ENCODE measurements at places on chromosomes 6 and 20.

GRCh38 chr6:133108419-133108818, 132.7 kb upstream of the EYA4 start:
- DNase-seq: no peak

GRCh38 chr20:53245574-53245973, 273.4 kb downstream of the TSHZ2 start:
- no peak for DNase-seq

- no peak for DNase-seq
Observed at GRCh38 chr6:75201901-75202672, 3.8 kb downstream of the COL12A1 start.

DNA sequence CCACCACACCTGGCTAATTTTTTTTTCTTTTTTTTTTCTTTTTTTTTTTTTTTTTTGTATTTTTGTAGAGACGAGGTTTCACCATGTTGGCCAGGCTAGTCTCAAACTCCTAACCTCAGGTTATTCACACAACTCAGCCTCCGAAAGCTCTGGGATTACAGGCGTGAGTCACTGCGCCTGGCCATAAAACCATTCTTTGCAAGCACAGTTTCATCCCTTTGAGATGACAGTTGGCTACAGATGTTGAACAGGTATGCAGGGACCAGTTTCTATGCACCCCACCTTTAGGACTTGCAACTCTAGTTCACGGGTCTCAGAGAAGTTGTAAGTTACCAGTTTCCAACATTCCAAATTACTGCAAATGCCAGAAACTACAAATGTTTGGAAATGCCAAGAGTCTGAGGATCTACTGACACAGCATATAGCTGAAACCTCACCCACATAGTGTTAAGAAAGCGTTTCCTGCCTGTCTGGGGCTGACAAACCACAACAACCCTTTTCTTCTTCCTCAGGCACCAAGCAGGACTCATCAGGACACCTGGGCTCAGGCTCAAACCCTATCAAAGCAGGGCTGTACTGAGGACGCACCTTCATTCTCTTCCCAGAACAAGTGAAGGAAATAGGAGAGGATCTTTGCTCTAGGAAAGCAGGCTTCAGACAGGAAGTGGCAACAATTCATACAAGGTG, 22.9 kb downstream of the ARHGAP18 start:
- DNase-seq: no peak

All from stimulated activated CD8-positive, alpha-beta memory T cell treated with anti-CD3 and anti-CD28 coated beads, Interleukin-12 subunit alpha, Interleukin-12 subunit beta, amount 100 ng/mL, for 1 hour (primary cell).